ENCODE measurements at places on chromosomes 13 and 19.

DNA sequence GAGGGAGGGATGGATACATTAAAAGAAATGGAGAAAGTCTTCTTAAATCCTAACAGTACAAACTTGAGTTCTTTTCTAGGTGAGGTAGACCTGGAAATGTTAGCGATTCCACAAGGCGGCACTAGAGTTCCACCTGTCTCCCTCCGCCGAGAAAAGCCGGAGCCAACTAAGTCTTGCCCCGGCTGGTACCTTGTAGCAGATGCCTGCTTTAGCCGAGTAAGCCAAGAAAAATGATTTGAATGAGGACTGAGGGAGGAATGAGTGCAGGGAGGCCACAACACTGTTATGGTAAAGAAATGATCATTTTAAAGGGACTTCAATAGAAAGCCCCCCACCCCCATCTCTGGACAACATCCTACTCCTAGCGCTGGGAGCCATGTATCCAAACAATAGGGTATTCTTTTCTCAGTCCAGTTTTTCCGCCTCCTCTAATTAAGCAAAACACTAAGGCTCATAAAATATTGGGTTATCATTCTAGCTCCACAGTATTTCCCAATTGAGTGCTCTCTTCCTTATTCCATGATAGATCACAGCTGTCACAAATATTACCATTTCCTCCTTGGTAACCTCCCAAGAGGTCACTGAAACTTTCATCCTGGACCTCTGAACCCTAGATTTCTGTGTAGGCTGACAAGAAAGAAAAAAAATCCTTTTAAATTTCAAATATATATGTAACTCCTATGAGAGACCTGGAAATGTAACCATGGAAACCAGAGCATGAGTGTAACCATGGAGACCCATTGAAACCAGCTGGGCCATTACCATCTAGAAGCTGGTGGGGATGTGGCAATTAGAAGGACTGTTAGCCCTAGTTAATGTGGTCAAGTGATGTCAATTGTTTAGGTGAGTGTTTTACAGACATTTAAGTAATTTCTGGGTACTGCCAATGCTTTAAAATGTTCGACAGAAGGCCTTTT, 58.3 kb downstream of the GPALPP1 start:
- no peak for DNase-seq

DNA sequence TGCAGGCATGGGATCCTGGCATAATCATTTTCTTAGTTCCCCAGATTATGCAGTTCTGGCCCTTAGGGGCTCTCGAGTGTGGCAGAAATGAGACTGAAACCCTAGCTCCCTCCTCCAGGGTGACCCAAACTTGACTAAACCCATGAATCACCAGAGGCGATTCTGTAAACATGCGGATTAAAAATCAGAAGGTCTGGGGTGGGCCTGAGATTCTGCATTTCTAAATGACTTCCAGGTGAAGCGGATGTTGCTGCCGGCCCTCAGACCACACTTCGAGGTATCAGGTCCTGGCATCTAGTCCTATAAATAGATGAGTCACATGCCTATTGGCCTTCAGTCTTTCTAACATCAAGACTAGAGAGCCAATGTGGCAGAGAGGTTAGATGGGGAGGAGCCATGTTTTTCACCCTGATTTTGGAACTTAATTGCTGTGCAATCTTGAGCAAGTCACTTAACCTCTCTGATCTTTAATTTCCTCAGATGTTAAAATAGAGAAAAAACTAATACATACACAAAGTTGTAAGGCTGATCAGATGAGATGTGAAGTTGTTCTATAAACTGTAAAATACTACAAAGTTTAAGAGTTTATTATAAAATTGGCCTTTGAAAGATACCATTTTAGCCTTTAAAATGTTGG, 431.2 kb downstream of the FOXO1 start:
- no peak for DNase-seq

DNA sequence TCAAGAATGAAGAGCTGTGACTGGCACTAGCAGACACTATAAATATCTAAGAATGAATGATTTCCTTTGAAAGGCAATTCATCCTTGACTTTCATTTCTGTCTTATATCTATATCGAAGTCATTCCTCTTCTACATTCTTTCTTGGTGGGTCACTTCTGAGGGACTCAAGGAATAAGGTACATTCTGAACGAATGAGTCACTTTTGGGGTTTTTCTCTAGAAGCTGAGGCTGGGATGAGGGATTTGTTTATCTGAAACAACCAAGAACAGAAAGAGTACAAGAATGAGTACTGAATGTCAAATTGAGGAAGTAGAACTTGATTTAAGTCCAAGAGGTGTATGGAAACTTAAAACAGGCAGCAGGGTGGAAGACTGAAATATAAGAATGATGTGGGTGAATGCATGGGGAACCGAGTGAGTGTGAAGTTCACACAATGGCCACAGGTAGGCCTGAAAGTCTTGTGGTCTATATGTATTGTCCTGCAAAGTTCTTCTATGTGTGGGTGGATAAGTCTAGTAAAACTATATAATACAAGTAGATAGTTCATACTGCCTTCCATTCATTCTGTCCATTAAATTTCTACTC, 343.9 kb downstream of the OXGR1 start:
- DNase-seq = no peak

GRCh38 chr13:109182777-109183465, 553.5 kb downstream of the MYO16 start:
- no peak for DNase-seq

DNA sequence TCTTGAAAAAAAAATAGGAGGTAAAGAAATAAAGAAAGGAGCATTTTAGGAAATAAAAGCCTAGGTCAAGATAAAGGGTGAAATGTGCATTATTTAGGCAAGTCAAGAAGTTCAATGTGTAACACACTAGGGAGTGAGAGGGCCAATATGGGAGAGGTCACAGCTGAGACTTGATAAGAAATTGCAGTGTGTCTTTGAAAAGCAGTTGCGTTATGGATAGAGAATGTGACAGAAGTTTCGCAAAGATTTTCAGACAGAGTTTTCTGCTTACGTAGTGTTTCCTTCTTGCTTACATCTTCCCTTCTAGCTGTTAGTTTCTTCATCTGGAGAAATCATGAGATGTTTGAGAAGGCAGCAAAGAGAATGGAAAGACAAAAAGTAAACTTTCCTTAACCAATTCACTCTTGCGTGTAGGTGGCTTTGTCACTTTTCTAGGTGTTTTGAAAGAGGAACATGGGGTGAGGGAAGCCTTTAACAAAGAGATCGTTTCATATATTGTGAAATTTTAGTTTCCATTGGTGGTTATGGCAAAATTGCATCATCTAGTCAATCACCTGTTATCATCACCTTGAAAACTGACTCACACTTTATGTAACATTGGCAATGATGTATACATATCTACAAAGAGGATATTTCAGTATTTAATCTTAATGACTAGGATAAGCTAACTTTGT, 975.5 kb downstream of the OLFM4 start:
- DNase-seq = no peak

DNA sequence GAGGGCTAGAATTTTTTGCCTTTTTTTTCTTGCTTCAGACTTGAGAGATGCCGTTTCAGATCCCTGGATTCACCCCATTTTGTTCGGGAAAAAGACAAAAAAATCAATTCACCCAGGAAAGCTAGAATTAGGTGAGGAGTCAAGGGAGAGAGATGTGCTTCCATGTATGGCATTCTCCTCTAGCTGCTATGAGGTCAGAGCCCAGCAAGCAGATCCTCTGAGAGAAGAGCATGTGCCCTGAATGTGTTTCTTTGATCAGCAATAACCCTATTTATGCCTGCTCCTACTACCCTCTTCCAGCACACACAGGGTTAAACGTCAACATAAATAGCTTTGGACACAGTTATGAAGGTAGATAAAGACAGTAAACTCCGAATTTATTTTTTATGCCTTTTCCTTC, 53.6 kb downstream of the NDFIP2 start:
- no peak for DNase-seq

- DNase-seq = no peak
Observed at GRCh38 chr13:51025245-51025905, 85.7 kb downstream of the C13orf42 start.

- no peak for DNase-seq
Observed at GRCh38 chr13:21333186-21333585, 125.9 kb downstream of the ZDHHC20 start.

DNA sequence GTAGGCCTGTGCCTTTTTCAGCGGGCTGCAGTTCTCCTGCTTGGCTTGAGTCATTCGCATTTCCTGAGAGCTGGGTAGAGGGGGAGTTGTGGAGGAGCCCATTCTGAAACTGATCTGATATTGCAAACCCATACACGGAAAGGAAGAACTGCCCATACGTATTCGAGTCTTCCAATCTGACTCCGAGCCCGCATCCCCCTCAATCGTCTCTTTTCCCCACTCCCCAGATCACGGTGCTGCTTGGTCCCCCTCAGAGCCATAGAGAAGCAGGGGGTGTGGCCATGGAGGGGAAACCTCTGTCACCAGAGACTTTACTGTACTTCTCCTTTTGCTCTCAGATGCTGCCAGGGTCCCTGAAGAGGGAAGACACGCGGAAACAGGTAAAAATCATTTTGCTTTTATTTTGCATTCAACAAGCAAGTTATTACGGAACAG, at the start of gene CD22:
TSS of gene CD22 (plus strand) at position 337 of the 435 bp plus-strand sequence. CDS start 2,854 bp downstream, outside the sequence.
- DNase-seq = no peak

GRCh38 chr19:17989425-17990094, 18.4 kb upstream of the ARRDC2 start:
- DNase-seq = no peak

DNA sequence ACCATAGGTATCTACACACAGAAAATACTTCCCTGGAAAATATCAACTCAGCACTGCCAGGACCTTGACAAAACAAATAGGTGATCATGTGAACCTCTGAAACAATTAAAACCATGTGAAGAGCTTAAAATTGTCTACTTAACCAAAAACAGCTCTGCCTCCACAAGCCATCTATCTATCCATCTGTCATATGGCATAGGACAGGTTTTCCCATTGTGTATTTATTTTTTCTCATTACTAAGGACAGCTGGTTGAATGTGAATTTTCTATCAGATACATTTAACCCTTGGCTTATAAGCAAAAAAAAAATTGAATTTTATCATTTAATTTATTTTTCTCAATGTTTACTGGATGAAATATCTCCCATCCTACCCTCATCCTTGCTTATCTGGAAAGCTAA, 279.5 kb downstream of the PCDH9 start:
- no peak for DNase-seq

DNA sequence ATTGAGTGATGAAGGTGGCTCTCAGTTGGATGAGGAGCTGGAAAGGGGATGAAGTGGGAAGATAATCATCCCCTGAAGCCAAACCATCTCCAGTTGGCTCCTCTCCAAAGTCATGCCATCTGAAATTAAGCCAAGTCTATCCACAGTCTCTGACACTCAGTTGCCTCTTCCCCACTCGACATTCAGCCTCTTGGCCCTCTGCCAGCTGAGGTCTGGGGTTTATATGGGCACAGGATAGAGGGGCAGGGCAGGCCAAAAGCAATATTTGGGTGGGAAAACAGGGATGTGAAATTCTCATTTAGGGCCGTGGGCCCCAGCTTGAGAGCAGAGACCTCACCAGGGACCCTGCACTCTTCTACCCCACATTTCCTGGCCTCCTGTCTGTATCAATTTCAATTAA, 85.9 kb downstream of the SLITRK1 start:
- no peak for DNase-seq

- DNase-seq = peak; percentile 90
Observed at GRCh38 chr19:50003810-50004419, 21.3 kb downstream of the VRK3 start.

GRCh38 chr13:95861296-95861695, 184.4 kb downstream of the DNAJC3 start:
- DNase-seq = no peak

DNA sequence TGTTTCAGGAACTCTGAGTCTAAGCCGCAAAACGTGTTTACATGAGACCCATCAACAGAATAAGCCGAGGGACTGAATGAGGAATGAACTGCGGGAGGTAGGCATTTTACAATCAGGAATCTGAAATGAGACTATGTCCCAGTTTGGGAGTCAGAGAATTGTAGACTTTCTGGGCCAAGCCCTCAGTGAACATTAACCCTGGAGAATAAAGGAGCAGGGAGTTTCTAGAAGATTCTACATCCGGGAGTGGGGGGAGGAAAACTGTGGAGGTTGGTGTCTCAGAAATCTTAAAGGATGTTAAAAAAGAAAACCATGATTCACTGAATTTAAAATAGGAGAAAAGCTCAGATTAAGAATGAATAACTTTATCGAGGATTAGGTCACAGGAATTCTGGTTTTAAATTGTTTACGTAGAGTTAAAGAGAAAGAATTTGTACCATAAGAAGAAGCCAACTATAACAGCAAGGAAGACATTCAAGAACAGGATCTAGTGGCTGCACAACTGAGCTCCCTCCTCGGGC, 18.5 kb downstream of the RFX2 start:
- DNase-seq = no peak

- no peak for DNase-seq
Observed at GRCh38 chr19:35715981-35716800, 1.6 kb upstream of the KMT2B start.

DNA sequence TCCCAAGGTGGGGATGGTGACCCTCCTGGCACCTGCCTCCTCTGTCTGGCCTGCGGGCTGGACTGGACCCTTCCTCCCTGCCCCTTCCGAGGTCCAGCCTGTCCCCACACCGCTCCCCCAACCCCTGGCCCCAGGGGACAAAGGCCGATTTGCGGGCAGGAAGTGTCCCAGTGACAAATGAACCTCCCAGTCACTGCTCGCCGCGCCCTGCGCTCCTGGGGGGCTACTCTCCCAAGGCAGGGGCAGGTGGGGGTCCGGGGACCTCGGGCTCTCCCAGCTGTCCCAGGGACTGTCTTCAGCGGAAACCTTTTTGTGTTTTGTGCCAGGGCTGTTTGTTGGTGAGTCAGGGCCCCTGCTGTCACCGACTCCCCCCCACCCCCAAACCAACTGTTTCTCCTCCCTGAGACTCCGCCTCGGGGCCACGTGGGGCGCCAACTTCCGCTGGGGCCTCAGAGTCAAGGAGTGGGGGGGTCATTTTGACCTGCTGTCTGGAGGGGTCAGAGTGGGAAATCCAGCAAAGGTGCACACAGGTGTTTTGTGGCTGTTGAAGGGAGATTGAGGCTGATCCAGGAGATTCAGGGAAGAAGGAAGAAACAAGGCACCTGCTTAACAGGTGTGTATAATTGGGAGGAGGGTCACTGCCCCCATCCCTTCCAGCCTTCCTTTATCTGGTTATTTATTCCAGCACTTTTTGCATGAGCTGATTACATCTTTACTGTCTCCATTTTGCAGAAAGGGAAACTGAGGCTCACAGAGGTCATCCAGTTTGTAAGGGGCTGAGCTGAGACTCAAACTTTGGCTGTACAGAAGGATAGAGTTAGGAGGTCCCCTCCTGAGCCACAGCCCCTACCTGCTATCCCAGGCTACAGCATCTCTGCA, 831 bp downstream of the PGPEP1 start:
- no peak for DNase-seq

GRCh38 chr19:30206187-30206586, 166.0 kb upstream of the ZNF536 start:
- no peak for DNase-seq

DNA sequence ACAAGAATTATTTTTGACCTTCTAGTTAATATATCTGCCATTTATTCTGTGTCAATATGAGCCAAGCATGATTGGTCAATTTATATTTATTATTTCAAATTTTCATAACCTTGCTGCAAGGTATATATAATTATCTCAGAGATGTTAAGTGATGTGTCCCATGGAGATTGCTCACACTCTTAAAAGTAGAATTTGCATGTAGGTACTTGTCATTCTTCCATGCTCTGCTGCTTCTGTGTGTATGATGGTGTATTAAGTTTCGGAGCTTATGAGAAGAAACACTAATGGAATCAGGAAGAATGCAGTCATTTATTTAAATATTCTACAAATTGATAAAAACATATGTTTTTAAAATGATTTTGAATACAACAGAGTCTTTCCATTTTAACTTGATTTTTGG, 586.8 kb upstream of the MIR17HG start:
- DNase-seq = no peak

- DNase-seq = no peak
Observed at GRCh38 chr13:83877651-83878355, 4.5 kb downstream of the SLITRK1 start.
